ENCODE measurements at places on chromosomes 4 and X.
A peak's percentile ranks its signal among the peaks of the same experiment; 100 is the strongest.

DNA sequence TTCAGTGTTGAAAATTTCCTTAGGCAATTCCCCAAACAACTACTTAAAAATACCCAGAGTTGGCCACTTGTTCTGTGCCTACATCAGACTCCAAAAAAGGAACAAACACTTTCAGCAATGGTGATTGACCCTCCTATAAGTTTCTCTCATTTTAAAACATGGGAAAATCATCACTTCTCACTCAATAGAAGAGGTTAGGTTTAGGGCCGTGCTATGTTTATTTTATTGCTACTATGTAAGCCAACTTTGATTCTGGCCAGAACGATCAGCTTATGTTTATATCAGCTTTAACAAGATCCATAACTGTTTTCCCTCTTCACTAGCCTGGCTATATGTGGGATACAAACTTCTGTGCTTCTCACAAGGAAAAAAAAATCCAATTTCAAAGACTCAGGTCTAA is 133.1 kb downstream of the MTNR1A start:
- no peak for DNase-seq

DNA sequence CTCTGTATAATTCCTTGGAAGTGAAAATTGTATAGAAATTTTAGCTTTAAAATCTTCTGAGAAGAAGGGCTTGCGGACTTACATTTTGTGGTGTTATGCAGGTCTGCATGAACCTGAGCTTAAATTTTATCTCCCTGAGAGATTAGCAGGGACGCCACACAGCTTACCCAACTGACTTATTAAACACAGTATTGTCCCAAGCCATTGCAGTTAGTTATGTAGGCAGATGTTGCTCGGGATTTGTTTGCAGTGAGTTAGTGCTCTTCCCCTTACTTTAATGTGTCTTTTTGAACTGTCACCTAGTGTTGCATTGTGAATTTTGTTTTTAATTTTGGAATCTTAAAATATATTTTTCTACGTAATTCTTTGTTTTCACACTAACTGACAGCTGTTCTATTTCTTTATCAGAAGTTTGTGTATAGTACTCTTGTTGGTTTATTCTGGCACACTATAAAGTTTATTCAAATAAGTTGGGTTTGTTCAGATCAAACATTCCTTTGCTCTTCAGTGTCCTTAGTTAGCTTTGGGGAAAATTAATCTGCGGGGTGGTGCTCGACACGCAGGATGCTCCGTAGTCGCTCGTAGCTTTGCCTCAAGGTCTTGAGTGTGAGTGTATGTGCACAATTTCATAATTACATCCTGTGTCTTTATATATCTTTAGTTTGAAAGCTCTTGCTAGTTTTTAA is 145.4 kb downstream of the STIM2 start:
- DNase-seq: no peak

- DNase-seq: no peak
Observed at GRCh38 chr4:173685831-173686210, 155.8 kb upstream of the HAND2 start.

GRCh38 chrX:108000751-108001150 is 18.6 kb upstream of the TEX13B start:
- no peak for DNase-seq

DNA sequence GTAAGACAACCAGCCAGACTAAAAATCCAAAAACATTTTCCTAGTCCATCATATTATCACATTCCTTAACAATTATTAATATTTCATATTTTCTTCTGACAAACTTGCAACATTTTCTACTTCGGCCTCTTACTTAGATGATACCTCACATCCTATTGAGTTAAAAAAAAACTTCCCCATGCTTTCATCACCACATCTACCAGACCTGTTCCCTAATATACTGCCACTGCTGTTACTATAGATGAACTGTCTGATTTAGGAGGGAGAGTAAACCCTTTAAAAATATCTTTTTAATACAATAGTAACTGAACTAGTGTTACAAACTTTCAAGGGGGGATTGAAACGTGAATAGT is 1.5 kb downstream of the FAM200B start:
- DNase-seq: peak; percentile 27

DNA sequence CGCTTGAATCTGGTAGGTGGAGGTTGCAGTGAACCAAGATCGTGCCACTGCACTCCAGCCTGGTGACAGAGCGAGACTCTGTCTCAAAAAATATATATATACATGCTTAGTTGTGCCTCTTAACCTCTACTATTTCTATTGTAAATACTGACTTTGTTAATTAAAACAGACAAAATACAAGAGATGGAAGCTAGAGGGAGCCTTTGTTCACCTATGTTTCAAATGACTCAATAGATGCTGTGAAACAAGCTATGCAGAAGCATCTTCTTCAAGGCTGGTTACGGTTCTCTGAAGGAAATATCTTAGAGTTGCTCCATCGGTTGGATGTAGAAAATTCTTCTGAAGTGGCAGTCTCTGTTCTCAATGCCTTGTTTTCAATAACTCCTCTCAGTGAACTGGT is 6.2 kb downstream of the NCAPG start:
- DNase-seq: peak; percentile 75

DNA sequence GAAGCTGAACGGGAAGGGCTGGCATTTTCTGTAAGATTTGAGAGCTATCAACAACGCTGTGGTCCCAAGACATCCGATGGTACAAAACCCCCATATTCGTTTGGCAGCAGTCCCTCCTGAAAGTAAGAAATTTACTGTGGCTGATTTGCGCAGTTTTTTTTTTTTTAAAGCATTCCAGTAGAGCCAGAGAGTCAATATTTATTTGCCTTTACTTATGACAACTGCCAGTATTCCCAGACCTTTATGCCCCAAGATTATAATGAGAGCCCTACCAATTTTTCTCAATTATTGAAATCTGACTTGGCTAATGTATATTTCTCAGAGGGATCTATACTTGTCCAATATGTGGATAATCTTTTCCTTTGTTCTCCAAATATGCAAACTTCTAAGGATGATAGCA is 157.5 kb upstream of the SPIN4 start:
- DNase-seq: no peak

- DNase-seq: no peak
Observed at GRCh38 chr4:30295652-30296051, 424.5 kb upstream of the PCDH7 start.

GRCh38 chr4:182924497-182924896 is 7.3 kb upstream of the DCTD start:
- DNase-seq: no peak

GRCh38 chrX:20451929-20452328 is 185.2 kb upstream of the RPS6KA3 start:
- DNase-seq: no peak
